ENCODE measurements at places on chromosomes 16 and 17. TPM values are rescaled to one million over a fixed set of nuclear protein-coding genes. Genes with fewer than 3 reads are reported as not detected.

GRCh38 chr17:49552070-49552751 lies 23.5 kb upstream of the NXPH3 start:
- H3K27me3 ChIP-seq, result peaks cover 2% of the 10 kb centered on the region
- H3K27ac ChIP-seq, result no peak overlapping the region
- peaks cover 18% of the 10 kb centered on the region for H3K4me1 ChIP-seq
- no peak overlapping the region for H3K4me3 ChIP-seq
- no peaks in the 10 kb centered on the region for H3K36me3 ChIP-seq

DNA sequence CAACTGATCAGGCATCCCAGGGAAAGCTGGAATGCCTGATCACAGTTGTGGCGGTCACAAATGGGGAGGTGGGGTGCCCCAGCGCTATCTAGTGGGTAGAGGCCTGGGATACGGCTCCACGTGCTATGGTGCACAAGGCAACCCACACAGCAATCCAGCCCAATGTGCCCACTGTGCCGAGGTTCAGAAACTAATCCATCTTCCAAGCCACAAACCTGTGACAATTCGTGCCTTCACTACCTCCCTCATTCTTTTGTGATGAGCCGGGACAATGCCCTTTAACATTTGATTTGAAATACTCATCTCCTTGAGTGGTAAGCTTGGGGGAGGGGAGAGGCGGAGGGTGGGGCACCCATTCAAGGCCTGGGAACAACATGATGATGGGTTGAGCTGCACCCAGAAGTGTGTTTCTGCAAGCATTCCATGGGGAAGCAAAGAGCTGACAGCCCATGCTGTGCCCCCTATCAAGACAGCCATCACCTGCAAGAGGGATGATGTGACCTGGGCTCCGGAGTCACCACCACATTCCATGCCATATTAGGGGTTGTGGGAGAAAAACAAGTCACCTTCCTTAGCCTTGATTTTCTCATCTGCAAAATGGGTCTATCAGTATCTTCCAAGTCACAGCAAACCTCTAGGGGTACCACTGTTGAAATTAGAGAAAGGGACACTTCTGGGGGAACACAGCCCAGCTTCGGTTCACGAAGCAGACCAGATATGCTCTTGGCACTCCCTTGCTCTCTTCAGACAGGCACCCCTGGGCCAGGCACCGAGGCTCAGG lies 3.7 kb downstream of the ELOB start:
- H3K27me3 ChIP-seq, result peaks cover 20% of the 10 kb centered on the region
- peaks cover 11% of the 10 kb centered on the region for H3K4me1 ChIP-seq
- DNase-seq, result no peak

- H3K27ac ChIP-seq, result no peak overlapping the region
- H3K36me3 ChIP-seq, result no peaks in the 10 kb centered on the region
- peaks cover 1% of the 10 kb centered on the region for H3K27me3 ChIP-seq
- H3K4me1 ChIP-seq, result peaks cover 9% of the 10 kb centered on the region
Observed at GRCh38 chr17:58985971-58986370, 120.7 kb downstream of the TRIM37 start.

The ELMO3 gene
- 2.1 TPM for total RNA-seq

- no peak overlapping the region for H3K4me3 ChIP-seq
- H3K27ac ChIP-seq, result no peak overlapping the region
- peaks cover 8% of the 10 kb centered on the region for H3K36me3 ChIP-seq
- no peak for DNase-seq
Observed at GRCh38 chr17:67520252-67520906, 143.3 kb downstream of the PITPNC1 start.

GRCh38 chr17:33091271-33091670 lies 99.6 kb downstream of the SPACA3 start:
- no peak overlapping the region for H3K27ac ChIP-seq
- DNase-seq, result no peak
- H3K4me1 ChIP-seq, result no peaks in the 10 kb centered on the region
- no peak overlapping the region for H3K4me3 ChIP-seq
- peaks cover 11% of the 10 kb centered on the region for H3K27me3 ChIP-seq

DNA sequence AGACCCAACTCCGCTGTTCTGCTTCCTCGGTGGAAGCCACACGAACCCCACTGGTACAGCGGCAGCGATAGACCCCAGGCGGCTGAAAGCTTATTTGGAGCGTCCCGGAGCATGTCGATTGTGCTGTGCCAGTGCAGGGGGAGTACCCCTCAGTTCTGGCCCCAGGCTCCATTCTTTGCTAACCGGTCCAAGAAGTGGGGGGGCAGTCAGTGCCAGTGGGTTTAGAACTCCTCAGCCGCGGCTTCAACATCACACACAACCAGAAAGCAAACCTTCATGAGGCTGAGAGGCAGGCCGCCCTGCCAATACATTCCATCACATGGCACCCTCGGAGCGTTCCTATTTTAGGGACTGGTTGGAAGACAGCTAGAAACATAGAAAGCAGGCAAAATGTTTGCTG lies 1.7 kb upstream of the MNT start:
- DNase-seq, result no peak
- no peaks in the 10 kb centered on the region for H3K36me3 ChIP-seq
- peaks cover 19% of the 10 kb centered on the region for H3K4me1 ChIP-seq
- peak overlapping the region; percentile 22 for H3K27ac ChIP-seq
- H3K27me3 ChIP-seq, result peaks cover 14% of the 10 kb centered on the region

The C1QTNF1 gene
- total RNA-seq, result 0.15 TPM

The TADA2A gene
- total RNA-seq, result 30.6 TPM

- H3K27me3 ChIP-seq, result no peaks in the 10 kb centered on the region
- DNase-seq, result no peak
- H3K27ac ChIP-seq, result no peak overlapping the region
- H3K36me3 ChIP-seq, result peaks cover 12% of the 10 kb centered on the region
Observed at GRCh38 chr16:15466886-15467781, 32.7 kb downstream of the BMERB1 start.

DNA sequence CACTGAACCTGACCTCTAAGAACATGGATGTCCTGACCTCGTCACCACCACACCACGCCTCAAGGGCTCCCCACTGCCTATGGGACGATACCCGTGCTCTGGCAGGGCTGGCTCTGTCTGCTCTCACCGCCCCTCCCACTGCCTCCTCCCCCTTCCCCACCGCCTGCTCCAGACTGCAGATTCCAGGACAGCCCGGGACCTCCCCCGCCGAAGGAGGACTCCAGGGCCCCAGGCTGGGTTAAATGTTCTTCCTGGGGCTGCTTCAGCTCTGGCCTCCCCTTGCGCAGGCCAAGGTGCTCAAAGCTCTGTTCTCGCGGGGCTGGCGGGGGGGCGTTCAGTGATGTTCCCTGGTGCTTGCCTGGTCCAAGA lies 3.1 kb downstream of the NPW start:
- no peaks in the 10 kb centered on the region for H3K36me3 ChIP-seq
- no peak for DNase-seq
- H3K27me3 ChIP-seq, result peaks cover 21% of the 10 kb centered on the region

The SUPT4H1 gene
- 82.1 TPM for total RNA-seq
